GM13976 (cell line): ENCODE measurements at places on chromosomes 2 and 18.

GRCh38 chr2:190701586-190701985 lies 52.7 kb downstream of the NAB1 start:
- DNase-seq = no peak

DNA sequence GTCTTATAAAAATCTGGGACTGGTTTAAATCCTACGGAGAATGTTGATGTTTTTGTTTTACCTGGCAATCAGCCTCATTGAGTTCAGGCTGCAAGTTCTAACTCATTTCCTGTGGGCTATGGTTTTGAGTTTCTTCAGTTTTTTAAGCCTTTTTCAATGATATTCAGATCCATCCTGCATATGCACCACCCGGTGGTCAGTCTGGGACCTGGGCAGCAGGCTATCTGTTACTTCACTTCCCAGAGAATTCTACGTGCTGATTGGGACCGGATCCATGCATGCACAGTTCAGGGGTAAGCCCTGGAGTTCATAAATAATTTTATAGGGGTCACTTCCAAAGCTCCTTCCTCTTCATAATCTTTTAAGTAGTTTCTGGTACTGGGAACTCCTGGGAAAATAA lies 339.2 kb upstream of the HNRNPA3 start:
- DNase-seq = no peak

- DNase-seq = no peak
These were observed 425.4 kb downstream of the CNTNAP5 start for GRCh38 chr2:124450481-124450880.

DNA sequence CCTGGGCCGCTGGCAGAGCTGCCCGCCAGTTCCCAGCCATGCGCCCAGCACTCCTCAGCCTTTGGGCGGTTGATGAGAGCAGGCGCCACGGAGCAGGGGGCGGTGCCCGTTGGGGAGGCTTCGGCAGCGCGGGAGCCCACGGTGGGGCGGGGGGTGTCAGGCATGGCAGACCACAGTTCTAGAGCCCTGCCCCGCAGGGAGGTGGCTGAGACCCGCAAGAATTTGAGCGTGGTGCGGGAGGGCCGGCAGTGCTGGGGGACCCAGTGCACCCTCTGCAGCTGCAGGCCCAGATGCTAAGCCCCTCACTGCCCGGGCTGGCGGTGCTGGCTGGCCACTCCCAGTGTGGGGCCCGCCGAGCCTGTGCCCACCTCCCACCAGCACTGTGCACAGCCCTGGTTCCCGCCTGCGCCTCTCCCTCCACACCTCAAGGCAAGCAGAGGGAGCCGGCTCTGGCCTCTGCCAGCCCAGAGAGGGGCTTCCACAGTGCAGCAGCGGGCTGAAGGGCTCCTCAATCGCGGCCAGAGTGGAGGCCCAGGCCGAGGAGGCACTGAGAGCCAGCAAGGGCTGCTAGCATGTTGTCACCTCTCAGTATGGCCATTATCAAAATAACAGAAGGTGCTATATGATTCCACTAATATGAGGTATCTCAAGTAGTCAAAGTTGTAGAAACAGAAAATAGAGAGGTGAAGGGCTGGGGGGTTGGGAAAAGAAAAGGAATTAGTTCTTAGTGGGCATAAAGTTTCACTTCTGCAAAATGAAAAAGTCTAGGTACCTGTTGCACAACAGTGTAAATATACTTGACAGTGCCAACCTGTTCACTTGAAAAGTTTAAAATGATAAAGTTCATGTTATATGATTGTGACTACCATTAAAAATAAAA lies 72.3 kb downstream of the SH3YL1 start:
- no peak for DNase-seq

GRCh38 chr2:5845798-5846330 lies 153.7 kb downstream of the SOX11 start:
- DNase-seq = no peak

GRCh38 chr2:71784734-71785511 lies 331.6 kb downstream of the DYSF start:
- DNase-seq = peak; percentile 25

DNA sequence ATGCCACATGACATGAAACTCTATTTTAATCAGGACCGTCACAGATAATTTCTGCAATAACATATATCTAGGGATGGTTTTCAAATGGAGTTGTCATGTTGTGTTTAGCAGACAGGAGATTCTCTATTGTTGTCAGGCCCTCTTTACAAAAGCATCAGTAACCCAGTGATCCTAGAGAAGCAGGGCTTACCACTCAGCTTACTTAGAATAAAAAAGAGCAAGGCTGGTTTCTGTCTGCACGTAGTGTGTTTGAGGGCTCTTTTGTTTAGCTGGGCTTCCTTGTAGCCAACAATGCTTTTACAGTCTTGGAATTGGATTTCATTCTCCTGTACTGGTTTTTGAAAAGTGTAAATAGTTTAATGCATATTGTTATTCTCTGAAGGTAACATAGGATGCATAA lies 210.5 kb upstream of the NRP2 start:
- DNase-seq = no peak

DNA sequence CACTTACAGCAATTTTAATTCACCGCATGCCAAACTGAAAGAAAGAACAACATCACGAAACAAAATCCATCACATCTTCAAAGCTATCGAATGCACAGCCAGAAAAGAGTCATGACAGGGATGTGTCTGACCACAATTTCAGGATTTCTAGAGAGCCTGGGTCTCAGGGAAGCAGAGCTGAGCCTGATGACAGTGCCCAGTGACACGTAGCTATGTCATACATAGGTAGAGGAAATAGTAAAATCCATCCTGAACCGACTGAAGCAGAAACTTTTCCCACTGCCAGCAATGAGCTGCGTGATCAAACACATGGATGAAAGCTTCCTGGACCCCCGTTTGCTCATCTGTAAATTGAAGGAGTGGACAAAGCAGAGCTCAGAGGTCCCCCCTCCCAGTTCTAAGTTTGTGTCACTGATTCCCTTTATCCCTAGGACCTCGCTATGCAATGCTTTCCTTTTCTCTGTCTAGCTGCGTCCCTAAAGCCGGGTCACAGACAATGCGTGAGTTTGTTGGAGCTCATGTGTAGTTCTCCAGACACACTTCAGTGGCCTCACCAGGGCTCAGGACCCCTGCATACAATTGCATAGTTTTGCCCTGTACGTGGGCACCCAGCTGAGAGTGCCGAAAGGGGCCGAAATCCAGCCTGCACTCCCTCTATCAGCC lies 37.6 kb downstream of the CCBE1 start:
- no peak for DNase-seq

DNA sequence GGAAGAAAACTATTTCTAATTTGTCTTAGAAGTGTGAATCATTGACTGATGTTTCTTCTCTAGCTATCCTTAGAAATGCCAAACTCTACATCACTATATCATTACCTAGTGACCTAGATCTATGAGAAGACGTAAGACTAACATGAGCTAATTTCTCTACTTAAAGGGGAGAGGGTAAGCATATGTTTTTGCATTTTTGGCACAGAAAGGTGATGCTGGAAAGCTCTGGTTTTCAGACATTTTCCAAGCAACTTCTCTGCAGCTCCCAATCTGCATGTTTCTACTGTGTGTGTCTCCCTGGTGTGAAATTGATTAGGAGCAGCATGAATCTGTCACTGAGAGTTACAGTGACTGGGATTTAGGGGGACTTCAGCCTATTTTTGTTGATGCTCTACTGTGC lies 235.2 kb upstream of the LINC00305 start:
- DNase-seq = no peak

GRCh38 chr2:144659731-144660275 lies 139.9 kb upstream of the ZEB2 start:
- DNase-seq = no peak

DNA sequence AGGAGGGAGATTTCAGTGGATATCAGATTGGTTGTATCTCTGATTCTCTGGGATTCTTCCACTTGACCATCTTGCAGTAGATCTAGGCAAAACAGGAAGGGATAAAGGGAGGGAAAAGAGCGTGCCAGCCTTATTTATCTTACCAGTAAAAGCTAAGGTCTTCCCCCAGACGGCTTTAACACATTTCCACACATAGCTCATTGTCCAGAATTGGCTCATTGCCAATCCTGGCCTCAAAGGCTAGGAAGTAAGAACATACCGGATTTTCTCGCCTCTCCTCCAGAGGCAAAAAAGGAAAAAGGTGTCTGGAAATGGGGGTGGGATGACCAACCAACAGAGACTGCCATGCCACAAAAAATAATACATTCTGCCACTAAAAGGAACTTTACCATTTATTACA lies 411.6 kb upstream of the NRP2 start:
- no peak for DNase-seq

GRCh38 chr2:175154661-175155082 lies 13.3 kb downstream of the ATF2 start:
- DNase-seq = peak; percentile 23

GRCh38 chr18:34493566-34494358 lies 216.3 kb upstream of the DTNA start:
- DNase-seq = peak; percentile 59

GRCh38 chr2:36235426-36235825 lies 120.2 kb upstream of the CRIM1 start:
- DNase-seq = no peak

DNA sequence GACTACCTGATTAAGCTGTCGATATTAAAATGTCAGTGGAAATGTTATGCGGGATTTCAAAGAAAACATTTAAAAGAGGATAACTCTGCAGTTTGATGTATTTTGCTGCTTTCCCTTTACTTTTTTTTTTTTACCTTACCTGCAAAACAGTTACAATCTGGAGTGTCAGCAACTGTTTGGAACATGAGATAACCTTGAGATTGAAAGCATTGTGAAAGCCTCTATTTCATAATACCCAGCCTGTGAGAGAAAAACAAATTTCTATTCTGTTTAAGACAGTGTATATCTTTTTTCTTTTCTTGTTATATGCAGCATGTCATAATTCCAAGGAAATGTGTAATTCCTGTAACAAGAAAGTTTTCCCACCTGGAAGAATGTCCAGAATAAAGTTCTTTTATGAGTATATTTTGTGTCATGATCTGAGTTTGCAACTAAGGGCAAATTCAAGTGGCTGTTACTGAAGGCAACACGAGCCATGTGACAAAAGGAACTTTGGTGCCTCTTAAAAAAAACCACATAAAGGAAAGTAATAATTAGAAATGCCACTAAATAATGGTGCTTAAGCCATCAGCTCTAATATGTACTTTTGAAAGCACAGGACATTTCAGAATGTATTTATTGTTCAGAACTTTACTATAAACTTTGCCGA lies 297.0 kb upstream of the DSEL start:
- no peak for DNase-seq

- DNase-seq = no peak
These were observed 18.2 kb downstream of the BMP10 start for GRCh38 chr2:68853035-68853434.

DNA sequence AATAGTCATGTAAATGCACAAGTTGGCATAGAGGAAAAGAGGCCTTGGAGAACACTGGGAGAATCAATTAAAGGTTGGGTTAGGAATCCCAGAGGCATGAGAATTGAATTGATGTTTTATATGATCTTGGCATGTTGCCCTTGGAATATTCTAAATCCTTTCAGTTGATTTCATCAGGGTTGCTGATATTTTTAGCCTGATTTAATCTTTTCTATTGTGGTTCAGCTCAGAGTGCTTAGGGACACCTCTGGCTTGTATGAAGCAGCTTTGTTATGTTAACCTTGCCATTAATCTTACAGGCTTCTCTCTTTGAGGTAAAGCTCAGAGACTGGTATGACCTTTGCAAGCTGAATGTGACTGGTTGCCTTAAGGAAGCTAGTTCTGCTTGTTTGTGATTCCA lies 64.4 kb upstream of the LYPD6B start:
- no peak for DNase-seq

DNA sequence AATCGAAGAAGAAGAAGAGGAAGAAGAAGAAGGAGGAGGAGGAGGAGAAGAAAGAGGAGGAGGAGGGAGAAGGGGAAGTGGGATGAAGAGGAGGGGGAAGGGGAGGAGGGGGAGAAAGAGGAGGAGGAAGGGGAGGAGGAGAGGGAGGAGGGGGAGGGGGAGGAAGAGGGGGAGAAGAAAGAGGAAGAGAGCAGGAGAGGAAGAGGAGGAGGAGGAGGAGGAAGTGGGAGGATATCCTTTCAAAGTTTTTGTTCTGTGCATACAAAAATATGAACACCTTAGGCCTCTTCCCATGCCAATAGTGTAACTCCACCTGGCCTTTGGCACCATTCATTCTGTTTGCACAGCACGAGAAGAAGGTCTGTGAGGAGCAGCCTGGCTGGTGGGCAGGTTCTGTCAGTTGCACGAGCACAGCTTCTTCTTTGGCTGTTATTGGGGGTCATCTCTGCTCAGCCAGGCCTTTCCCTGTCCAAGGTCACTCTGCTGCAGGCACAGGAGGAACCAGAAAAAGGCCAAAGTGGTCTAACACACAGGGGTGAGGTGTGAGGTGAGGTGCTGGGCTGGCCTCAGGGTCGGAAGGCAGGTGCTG lies 25.8 kb upstream of the PLB1 start:
- no peak for DNase-seq

DNA sequence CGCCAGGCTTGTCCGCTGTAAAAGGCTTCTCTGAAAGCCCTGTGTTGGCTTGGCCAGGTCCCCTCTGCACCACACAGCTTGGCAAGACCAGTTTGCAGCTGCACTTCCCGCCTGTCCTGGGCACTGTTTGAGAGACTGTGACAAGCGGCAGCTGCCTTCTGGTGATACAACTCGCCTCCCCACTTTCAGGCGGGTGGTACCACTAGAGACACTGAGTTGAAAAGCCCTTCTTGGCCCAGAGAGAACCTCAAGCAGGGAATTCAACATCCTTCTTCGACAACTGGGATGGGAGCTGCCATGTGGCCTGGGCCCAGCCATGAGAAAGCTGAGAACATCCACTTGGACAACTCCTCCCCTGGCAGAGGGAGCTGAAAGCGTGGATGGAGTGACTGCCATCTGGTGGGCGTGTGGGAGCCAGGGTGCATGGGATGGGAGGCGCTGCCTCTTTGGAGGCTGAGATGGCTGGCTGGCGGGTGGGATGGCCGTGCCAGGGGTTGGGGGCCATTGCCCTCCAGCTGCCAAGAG lies 125.5 kb upstream of the REV1 start:
- no peak for DNase-seq

- DNase-seq = no peak
These were observed 62.0 kb upstream of the CSRNP3 start for GRCh38 chr2:165407466-165407865.

DNA sequence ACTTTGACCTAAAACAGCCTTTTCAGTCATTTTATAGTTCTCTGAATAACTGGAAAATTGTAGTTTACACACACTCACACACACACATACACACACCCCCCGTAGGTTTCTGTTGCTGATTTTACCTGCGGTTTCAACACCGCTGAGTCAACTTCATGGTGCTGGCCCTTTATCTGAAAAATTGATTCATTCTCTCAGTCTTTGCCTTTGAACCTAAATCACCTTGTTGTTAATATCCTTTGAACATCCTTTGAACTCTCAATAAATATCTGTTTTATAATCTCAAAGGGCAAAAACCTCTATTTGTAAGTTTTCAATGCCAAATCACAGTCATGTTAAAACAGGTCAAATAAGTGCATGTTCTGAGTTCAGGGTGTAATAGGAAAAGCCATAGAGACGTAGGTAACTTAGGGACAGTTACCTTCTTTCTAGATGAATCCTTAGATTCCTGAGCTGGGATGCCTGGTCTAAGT lies 109.0 kb upstream of the BZW1 start:
- no peak for DNase-seq

GRCh38 chr2:230872968-230873660 lies 8.4 kb downstream of the ITM2C start:
- DNase-seq = peak; percentile 84
